ENCODE measurements at places on chromosomes 13 and 19.

GRCh38 chr19:55257461-55258420 lies 1.1 kb downstream of the PPP6R1 start:
- DNase-seq = no peak

DNA sequence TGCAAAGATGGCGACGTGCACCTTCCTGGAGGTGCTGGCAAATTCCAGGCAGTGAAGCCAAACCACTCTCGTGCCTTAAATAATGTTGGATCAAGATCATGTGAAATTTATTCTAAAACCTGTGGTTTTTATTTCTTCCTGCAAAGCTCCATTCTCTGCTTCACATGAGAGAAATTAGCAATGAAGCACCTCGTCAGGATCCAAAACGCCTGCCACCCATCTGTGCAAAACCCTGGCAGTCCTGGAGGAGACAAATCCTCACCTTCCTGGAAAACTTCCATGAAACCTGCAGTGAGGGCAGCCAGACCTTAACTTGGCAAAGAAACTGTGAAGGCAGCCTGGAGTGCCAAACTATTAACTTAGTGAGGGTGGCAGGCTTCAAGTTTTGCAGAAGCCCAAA lies 47.6 kb downstream of the CHST8 start:
- DNase-seq = no peak

DNA sequence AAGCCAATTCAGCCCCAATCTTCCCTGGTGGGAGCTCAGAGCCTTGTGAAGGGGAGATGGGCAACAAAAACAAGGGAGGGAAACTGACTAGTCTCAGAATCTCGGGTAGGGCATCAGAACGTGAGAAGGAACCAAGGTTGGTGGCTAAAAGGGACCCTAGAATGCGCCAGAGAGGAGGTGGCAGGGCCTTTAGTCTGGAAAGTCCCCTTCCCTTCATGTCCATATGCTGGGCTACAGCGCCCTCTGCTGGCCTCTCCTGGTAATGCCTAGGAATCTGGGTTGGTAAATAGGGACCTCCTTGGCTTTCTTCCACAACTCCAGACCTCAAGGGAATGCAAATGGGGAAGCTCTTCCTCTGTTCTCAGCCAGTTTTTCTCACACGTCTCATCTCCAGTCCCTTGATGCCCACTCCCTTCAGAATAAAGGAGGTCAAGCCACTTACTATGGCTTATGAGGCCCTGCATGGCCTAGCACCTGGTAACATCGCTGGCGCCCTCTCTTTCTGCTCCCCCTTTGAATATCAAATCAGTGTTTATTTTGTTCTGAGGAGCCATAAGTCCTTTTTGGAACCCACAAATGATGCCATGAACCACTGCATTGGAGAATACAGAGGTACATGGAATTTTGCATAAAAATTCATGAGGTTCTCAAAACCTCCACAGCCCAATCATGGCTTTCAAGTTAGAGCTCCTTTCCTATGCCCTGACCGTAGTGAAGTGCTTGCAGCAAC lies 1.4 kb upstream of the CCDC97 start:
- DNase-seq = peak; percentile 93

- DNase-seq = no peak
Measured at GRCh38 chr13:103471896-103472295, 405.7 kb upstream of the SLC10A2 start.

GRCh38 chr19:29084266-29084665 lies 128.7 kb downstream of the UQCRFS1 start:
- DNase-seq = no peak

- no peak for DNase-seq
Measured at GRCh38 chr19:54480051-54480450, 7.0 kb upstream of the CDC42EP5 start.

GRCh38 chr13:102651892-102652291 lies 43.0 kb downstream of the METTL21C start:
- DNase-seq = no peak

- DNase-seq = no peak
Measured at GRCh38 chr19:35015954-35016351, 14.3 kb upstream of the SCN1B start.

DNA sequence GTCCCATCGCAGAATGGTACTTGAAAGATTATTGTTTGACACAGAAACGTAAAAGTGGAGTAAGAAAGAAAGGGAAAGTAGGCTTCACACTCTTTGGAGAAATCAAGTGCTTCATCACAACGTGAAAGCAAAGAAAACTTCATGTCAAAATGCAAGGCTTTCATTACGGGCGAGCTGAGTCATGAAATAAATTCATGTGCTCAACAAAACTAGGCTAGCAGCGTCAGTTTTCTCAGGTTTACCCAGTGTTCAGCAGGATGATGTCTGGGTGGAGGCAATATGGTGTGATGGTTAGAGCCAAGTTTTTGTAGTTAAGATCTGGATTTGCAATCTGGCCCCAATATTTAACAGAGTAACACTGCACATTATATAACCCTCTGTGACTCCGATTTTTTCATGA lies 128.0 kb downstream of the TRPC4 start:
- no peak for DNase-seq

DNA sequence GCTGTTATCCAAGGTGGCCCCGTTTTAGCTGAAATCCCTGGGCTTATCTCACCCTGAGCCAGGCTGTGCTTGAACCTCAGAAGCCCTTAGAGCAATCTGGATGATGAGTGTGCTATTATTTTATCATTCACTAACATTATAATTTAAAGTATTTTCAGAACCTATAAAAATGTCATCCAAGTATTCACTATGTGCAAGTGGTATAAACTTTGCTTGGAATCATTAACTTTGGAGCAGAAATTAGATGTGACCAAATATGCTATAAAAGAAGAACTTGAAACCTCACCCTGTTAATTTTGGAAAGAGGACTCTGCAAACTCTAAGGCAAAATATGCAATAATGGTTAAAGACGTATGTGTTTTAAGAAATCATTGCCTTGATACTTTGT lies 147.5 kb downstream of the USP12 start:
- no peak for DNase-seq

DNA sequence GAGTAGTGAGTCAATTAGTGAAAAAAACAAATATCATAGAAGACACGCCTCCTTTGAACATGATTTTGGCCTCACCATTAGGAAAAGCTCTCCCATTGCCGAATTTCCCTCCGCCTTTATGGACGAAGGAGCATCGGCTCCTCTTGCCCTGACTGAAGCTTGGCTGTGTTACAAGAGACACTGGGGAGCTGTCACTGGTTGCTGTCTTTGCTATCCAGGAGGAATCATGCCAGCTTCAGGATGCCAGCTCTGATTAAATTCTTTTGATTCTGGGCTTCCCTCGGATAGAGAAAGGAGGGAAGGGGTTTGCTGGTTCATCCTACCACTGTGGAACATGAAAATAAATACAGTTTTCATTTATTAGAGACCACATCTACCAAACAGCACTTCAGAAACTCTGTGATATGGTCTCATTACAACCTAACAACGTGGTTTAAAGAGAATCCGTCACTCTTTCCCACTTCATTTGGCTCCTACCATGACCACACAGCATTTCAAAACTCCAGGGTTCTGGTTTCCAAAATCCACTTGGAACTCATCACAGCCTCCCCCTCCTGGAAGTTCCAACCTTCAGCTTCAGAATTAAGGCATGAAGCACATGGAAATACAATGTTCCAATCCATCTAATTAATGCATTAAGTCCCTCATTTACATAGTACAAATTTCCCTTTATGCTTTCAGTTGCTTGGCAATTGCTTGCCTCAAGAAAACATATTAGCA lies 446.0 kb downstream of the EFNB2 start:
- DNase-seq = no peak

DNA sequence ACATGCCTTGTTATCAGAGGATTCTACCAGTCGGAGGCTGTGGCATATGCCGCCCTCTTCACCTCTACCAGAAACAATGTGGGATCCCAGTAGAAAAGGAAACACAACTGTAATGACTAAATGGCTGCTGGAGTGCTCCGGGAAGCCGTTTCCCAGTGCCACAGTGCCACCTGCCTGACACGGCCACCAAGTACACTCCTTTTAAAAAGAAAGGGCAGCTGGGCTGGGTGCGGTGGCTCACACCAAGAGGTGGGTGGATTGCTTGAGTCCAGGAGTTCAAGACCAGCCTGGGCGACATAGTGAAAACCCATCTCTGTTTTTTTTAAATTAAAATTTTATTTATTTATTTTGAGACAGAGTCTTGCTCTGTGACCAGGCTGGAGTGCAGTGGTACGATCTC lies 67.3 kb downstream of the TRPM4 start:
- no peak for DNase-seq

DNA sequence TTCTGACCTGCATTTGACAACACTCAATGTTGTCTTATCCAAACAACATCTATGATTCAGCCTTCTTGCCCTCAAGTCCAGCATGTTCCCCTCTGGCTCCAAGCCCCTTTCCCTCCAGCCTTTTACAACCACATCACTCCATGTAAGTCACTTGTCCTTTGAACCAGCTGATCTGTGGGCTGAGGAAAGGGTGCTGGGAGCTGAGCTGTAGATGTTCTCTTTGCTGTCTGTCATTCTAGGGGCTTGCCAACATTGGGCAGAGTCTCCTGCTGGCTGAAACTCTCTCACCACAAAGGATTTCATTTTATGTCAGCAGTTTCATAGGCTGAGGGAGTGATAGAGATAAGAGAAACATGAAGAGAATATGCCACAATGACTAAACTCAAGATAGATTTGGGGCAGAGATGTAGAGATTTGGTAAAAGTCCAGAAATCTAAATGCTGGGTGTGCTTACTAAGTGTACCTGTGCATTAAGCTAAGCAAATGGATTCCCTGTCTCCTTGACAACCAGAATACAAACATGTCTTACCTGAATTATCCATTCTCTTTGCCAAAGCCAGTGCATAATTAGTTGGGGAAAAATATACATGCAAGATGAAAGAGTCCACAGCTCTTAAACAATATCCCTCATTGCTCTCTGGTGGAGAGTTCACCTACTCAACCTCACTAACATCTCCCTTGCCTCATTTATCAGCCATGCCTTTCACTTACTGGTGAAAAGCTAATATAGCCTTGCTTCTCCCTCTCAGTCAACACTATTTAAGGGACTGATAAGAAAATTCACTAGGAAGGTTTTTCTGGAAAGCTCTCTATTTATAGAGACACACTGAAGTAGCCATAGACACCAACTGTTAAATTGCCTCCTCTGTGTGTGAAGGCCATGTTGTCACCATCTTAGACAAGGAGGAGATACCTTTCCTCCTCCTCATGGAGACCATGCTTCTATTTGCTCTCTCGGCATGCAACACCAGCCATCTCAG lies 175.5 kb upstream of the SERP2 start:
- no peak for DNase-seq

GRCh38 chr13:71774863-71775262 lies 92.1 kb downstream of the DACH1 start:
- no peak for DNase-seq

GRCh38 chr19:8858260-8858659 lies 26.1 kb downstream of the MBD3L1 start:
- no peak for DNase-seq

DNA sequence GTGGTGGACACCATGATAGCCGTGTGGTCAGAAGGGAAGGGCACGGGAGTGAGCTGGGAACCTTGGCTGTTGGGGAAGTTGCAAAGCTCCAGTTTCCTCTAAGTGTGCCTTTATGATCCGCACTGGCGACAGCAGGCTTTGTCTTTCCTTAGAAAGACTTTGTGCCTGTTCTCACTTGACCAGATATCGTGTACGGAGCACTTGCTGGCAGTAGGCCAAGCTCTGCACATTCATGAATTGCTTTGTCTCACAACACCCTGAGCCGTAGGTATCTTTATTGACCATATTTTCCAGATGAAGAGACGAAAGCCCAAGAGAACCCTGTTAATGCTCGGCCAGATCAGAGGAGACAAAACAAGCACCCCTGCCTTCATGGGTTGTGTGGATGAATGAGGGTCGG lies 15.1 kb downstream of the CUL4A start:
- DNase-seq = no peak

GRCh38 chr13:19673473-19674430 lies 40.3 kb downstream of the MPHOSPH8 start:
- no peak for DNase-seq

- no peak for DNase-seq
Measured at GRCh38 chr13:99661791-99662190, 160.5 kb downstream of the TM9SF2 start.

DNA sequence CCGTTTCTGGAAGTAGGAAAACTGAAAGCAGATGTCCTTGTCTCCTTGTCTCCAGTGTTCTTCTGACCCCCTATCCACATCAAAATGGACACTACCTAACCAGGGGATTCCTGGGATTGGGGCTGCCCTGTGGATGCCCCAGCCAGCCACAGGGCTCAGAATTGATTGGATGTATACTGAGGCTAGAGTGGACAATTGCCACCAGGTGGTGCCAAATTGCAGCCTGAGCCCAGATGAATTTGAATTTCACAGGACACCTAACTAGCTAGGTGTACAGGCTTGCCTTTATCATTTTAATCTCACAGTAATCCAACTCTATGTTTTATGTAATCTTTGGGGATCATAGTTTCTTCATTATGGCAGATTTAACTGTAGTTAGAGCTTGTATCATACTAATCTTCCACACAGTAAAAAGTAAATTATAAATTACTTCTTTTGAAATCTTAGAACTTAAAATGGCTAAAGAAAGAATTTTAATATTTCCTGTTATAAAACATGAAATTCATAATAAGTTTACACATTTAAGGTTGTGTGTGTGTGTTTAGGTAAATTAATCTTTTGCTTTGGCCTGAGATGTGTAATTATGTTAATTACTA lies 58.0 kb downstream of the PIBF1 start:
- DNase-seq = peak; percentile 8

DNA sequence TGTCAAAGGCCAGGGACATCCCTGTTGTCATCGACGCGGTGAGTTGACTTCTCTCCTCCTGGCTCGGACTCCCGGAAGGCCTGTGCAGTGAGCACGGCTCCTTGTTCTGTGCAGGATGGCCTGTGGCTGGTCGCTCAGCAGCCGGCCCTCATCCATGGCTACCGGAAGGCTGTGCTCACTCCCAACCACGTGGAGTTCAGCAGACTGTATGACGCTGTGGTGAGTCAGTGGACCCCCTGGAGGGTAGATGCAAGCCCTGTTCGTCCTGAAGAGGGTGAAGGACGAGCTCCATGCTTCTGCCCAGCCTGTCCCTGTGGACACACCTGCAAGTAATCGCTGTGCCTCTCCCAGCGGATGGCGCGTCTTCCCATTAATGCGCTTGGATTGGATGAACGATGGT lies 19.2 kb downstream of the NAXD start:
- DNase-seq = no peak

DNA sequence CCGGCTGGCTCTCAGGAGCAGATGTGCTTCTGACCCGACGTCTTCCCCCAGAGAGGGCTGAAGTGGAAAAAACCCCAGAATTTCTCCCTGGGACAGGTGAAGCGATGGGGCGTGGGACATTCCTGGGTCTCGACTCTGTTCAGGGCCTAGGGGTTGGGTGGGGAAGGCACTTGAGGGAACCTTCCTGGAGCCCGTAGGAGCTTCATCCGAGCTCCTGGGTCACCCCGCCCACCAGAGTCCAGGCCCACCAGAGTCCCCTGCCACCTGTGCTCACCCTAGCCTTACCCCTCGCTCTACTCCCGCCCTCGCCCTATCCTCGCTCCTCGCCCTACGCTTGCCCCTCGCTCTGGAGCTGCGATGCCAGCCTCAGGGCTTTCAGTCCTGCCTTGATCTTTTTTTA lies 23.2 kb downstream of the EPN1 start:
- DNase-seq = no peak
